HTR-8/SVneo (cell line): ENCODE measurements at places on chromosomes 2 and 18.
A peak's percentile ranks its signal among the peaks of the same experiment; 100 is the strongest.

DNA sequence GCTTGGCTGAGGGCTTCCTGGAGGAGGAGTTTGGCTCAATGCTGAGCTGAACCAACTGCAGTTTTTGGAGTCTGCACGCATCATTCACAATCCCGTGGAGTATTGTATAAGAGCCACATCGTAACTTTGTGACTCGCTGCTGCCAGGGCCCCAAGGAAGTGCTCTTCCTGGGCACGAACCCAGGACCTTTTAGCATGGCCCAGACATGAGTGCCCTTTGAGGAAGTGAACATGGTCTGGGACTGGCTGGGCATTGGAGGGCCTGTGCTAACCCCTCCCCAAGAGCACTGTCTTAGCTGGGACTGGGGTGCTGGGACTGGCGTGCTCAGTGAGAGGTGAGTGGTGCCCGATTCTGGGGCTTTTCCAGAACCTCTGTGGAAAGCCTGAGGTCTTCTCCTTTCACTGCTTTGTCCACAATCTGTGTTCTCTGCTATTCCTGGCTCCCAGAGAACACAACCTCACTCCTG, 88.6 kb downstream of the LIPG start:
- no peak for DNase-seq

GRCh38 chr2:196131384-196131937, 39.9 kb downstream of the STK17B start:
- no peak for DNase-seq

- DNase-seq, result peak; percentile 43
Measured at GRCh38 chr18:24118750-24119577, 19.9 kb upstream of the CABYR start.

- no peak for DNase-seq
Measured at GRCh38 chr2:29478641-29479040, 363.4 kb downstream of the CLIP4 start.

GRCh38 chr2:113248997-113249770, 29.5 kb downstream of the PAX8 start:
- DNase-seq, result peak; percentile 77

- DNase-seq, result no peak
Measured at GRCh38 chr18:45566025-45566740, 49.1 kb upstream of the SLC14A2 start.

GRCh38 chr2:120017201-120017600, 4.3 kb downstream of the EPB41L5 start:
- DNase-seq, result no peak

GRCh38 chr2:119240311-119241204, 16.9 kb downstream of the STEAP3 start:
- DNase-seq, result peak; percentile 60

DNA sequence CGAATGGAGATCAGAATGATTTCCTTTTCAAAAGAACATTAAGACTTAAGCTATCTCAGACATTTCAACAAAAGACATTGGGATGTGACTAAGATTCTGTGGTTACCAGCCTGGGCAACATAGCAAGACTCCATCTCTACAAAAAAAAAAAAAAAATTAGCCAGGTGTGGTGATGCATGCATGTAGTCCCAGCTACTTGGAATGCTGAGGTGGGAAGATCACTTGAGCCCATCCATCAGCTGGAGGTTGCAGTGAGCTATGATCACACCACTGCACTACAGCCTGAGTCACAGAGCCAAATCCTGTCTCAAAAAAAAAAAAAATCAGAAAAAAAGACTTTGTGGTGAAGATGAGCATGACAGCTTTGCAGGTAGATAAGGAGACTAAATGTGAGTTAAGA, 12.8 kb downstream of the RNF103 start:
- DNase-seq, result no peak

- DNase-seq, result no peak
Measured at GRCh38 chr2:196821195-196821594, 12.0 kb upstream of the C2orf66 start.

DNA sequence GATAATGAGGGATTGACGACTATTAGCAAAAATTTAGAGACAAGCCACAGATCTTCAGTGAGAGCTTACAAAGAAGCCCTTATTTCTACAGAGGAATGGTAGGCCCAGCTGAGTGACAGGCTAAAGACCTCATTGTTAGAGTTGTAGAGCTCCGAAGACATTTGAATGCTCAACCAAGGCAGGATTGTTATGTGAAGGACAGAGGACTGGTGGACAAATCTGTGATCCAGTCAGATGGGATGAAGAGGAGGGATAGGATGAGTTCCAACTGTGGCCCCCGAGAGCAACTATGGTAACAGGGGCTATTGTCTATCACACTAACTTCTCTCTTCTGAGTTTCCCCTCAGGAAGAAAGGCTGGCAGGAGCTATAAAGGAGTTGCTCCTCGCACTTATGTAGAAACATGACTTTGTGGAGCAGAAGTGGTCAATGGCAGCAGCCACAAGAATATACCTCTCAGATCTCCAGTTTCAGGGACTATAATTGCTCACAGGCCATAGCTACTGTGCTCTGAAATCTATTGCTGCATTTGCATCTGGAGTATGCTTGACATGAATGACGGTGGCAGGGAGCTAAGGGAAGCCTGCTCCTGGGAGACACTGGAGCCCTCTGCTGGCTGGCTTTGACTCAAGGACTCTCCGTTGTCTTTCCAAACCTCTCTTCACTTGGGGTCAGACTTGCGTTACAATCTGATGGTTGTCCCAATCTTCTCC, 50.3 kb upstream of the GREB1L start:
- DNase-seq, result peak; percentile 70

GRCh38 chr18:55559739-55560138, 28.3 kb downstream of the TCF4 start:
- no peak for DNase-seq

DNA sequence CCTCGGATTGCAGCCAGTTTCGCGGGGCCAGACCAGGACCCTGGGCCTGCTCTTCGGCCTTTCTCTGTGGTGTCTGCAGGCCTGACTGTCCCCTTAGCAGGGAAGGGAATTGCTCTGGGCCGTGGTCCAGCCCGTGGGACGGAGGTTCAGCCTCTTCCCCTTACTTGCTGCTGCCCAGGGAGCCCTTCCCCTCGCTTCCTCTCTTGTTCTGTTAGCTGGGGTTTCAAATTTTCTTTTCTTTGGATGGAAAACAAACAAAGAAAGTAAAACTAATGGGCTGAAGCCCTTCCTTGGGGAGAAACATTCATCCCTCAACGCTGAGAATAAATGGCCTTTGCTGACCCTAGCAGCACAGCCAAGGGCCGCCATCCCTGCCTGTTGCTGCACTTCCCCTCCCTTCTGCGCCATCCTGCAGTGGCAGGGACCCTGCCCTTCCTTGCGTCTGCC, 52.4 kb downstream of the ASAP2 start:
- DNase-seq, result no peak

DNA sequence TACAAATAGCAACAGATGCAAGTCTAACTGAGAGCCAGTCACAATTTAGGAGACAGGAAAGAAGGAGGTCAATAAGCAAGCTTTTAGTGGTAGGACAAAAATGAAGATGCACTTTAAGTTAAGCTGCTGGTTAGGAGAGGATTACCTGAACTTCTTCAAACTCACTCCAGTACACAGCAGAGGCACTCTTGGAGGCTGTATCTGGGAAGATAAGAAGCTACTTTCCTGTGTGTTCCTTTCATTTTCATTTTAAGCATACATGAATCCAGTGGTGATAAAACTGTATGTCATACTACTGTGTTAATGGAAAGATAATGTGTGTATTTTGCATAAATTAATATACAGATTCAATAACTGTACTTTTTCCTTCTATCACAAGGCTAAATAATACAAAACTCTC, 49.6 kb downstream of the HYCC2 start:
- no peak for DNase-seq

DNA sequence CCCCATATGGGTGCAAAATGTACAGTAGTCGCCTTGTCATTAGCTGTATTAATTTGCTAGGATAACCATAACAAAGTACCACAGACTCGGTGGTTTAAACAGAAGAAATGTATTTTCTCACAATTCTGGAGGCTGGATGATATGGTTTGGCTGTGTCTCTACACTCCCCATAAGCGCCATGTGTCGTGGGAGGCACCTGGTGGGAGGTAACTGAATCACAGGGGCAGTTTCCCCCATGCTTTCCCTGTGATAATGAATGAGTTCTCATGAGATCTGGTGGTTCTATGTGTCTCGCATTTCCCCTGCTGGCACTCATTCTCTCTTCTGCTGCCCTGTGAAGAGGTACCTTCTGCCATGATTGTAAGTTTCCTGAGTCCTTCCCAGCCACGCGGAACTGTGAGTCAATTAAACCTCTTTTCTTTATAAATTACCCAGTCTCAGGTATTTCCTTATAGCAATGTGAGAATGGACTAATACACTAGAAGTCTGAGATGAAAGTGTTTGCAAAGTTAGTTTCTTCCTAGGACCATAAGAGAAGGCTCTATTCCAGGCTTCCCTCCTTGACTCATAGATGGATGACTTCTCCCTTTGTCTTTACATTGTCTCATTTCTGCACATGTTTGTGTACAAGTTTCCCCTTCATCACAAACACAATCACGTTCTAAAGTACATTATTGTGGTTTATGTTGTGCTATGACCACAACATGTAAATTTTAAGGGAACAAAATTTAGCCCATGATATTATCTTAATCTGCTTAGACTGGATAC, 1442.6 kb downstream of the SUCLG1 start:
- no peak for DNase-seq

- DNase-seq, result no peak
Measured at GRCh38 chr2:75071766-75072165, 113.3 kb downstream of the POLE4 start.

DNA sequence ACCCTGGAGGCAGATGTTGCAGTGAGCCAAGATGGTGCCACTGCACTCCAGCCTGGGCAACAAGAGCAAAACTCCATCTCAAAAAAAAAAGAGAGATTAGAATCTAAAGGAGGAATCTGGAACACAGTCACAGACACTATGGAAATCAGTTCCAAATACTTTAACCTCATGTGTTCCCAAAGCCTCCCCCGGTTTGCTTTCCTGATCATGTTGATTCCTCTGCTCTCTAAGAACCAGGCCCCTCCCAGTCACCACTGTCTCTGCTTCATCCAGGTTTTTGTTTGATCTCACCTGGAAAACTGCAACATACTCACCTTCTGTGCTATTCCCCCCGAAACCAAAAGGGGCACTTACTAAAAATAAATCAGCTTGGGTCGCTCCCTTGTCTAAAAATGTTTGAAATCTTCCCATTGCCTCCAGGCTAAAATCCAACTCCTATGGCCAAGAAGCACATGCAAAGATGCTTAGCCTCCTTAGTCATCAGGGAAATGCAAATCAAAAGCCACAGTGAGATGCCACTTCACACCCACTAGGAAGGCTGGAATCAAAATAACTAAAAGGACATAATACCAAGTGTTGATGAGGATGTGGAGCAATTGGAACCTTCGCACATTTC, 6.2 kb upstream of the NEU2 start:
- peak; percentile 41 for DNase-seq

DNA sequence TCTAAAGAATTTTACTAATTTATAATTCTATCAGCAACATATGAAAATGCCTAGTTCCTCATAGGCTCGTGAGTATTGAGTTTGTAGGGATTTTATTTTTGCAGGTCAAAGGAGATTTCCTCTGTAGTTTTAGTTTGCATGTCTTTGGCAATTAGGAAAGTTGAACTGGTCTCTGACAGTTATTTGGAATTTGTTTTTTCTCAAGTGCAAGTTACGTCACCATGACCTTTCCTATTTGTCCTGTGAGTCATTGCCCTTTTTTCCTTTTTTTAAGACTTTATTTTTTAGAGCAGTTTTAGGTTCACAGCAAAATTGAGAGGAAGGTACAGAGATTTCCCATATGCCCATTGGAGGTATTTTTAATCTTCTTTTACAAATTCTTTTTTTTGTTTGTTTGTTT, 29.0 kb downstream of the RAMP1 start:
- no peak for DNase-seq

- DNase-seq, result peak; percentile 19
Measured at GRCh38 chr2:211867845-211868451, 670.7 kb downstream of the ERBB4 start.

DNA sequence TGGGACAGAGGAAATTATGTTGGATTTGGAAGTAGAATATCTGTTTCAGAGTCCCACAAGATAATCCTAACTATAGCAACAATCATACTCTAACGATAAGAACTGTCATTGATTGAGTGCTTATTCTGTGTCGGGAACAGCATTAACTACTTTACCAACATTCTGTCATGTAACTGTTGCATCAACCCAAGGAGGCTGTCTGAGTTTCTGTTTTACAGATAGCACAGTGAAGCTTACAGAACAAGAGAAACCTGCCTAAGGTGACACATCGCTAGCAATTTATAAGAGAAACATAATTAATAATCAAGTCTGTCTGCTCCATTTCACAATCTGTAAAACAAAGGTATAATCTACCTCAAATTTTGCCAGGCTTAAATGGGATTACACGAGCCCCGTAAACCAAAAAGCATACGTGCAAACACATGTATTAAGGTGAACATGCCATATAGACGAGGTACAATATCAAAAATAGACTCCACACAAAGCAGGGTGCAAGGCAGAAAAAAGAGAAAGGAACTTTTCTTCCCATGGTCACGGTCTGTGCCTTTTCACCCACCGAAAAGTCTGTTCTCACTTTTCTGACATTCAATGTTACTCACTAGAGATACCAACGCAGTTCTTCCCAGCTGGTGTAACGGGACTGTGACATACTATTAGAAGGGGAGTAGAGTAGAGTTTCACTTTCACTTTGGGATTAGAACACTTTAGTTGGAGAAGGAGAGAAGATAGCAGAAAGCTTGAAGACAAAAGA, 37.2 kb upstream of the SLC8A1 start:
- DNase-seq, result peak; percentile 17

DNA sequence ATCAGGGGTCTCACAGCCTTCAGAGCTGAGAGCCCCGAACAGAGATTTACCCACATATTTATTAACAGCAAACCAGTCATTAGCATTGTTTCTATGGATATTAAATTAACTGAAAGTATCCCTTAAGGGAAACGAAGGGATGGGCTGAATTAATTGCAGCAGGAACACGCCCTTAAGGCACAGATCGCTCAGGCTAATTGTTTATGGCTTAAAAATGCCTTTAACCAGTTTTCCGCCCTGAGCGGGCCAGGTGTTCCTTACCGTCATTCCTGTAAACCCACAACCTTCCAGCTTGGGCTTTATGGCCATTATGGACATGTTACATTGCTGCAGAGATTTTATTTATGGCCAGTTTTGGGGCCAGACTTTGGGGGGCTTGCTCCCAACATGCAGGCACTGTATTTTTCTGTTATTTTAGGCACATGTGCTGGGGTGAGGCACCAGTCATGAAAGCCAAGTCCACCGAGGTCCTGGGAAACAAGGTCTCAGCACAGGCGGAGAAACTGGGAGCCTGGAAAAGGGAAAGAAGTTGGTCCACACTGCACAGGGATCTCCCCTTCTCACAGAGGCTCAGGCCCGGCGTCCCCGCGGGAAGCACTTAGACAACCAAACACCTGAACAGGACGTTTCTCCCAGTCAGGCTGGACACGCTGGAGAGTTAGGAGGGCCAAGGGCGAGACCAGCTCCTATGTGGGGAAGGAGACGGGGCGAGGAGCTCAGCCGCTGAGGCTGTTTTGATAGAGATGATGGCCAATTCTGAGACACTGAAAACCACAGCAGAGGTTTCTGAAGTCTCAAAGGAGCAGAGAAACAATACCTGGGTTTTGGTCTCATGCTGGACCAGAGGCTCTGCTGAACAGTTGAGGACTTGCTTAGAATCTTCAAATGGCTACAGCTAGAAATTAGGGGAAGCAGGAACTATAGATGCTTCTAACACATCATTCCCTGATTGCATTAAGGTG, 86.7 kb downstream of the TMEM18 start:
- no peak for DNase-seq
